ENCODE measurements at places on chromosomes 16 and 17.
A peak's percentile ranks its signal among the peaks of the same experiment; 100 is the strongest.

DNA sequence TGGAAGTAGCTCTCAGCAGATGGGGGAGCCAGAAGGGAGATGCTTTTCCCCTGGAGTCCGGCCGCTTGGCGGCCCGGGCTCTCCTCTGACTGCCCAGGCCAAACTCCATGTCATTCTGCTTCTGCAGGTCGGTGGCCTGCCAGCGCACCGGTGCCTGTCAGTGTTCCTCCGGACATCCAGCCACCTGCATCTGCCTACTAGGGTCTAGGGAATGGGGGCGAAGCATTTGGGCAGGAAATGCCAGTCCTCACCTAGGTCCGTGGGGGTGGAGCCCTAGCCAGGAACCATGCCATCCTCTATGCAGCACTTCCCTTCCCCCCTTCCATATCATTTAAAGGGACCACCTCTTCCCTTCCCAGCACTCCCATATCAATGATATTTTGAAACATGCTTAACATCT lies 34.2 kb downstream of the GJC1 start:
- no peak for DNase-seq

- no peak for DNase-seq
Measured at GRCh38 chr17:50884439-50885311, 18.5 kb upstream of the TOB1 start.

DNA sequence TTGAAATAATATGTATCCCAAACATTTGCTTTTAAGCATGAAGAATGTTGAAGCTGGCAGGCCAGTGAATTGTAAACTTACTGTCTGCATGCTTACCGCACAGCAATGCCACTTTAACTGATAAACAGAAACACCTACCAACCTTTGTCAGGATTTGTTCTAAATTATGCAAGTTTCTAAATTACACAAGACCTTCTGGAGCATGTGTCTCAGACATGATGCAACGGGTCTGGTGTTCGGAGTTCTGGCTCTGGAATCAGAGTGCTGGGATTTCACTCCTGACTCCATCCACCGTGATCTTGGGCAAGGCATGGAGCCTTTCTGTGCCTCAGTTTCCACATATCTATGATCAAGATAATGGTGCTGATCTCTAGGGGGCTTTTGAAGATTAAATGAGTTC lies 111.2 kb downstream of the CCT6B start:
- no peak for DNase-seq

GRCh38 chr16:56833243-56833970 lies 31.6 kb upstream of the SLC12A3 start:
- DNase-seq, result no peak

DNA sequence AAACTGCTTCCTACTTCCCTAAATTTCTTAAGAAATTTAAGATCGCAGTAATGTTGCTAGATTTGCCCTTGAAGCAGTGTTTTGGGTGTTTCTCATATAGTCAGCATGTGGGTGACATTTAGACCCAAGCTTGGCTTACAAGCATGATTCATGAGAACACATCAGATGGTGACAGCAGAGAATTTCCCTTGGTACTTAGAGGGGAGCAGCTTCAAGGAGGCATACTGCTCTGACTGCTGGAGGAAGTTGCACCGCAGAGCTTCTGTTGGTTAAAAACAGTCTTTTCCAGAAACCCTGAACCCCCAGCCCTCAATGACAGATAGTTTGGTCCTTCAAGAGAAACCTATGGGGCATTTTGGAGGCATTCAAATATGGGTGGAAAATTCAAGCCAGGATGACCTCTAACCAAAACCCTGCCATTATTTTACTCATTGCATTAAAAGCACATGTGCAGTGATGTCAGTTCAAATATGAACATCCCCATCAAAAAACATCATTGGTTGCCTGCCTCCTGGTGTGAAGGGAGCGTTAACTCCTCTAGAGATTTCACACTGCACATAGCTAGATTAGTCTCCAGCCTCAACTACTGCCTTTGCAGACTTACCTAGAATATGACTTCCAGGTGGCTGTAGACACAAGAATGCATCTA lies 201.5 kb upstream of the CACNG5 start:
- DNase-seq, result peak; percentile 78

- DNase-seq, result no peak
Measured at GRCh38 chr17:29167393-29168078, 12.7 kb downstream of the MYO18A start.

GRCh38 chr16:21101631-21102420 lies 48.8 kb downstream of the DNAH3 start:
- DNase-seq, result peak; percentile 4

- no peak for DNase-seq
Measured at GRCh38 chr17:2591040-2591640, 2.3 kb upstream of the PAFAH1B1 start.

GRCh38 chr17:73645050-73645871 lies 1.0 kb upstream of the SDK2 start:
- no peak for DNase-seq

DNA sequence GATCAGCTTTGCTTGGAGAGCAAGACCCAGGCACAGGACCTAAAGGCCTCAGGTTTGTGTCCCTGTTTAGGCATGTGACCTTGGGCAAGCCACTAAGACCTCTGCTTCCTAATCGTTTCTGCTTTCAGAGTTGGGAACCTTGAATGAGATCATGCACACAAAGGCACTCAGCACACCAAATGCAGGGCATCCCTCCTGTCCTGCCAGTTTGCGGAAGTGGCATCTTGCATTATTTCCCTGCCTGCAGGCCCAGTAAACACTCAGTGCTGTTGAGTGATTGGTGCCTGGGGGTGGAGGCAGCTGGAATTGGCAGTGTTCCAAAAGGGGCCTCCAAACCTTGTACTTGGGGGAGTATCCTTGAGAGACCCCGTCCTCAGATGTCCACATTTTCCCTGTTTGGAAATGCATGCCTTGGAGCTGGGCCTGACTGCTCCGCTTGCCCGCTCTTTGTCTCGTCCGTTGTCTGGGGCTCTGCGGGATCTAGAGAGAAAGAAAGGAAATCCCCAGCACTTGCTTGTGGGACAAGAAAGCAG lies 28.7 kb downstream of the MRM1 start:
- DNase-seq, result no peak

DNA sequence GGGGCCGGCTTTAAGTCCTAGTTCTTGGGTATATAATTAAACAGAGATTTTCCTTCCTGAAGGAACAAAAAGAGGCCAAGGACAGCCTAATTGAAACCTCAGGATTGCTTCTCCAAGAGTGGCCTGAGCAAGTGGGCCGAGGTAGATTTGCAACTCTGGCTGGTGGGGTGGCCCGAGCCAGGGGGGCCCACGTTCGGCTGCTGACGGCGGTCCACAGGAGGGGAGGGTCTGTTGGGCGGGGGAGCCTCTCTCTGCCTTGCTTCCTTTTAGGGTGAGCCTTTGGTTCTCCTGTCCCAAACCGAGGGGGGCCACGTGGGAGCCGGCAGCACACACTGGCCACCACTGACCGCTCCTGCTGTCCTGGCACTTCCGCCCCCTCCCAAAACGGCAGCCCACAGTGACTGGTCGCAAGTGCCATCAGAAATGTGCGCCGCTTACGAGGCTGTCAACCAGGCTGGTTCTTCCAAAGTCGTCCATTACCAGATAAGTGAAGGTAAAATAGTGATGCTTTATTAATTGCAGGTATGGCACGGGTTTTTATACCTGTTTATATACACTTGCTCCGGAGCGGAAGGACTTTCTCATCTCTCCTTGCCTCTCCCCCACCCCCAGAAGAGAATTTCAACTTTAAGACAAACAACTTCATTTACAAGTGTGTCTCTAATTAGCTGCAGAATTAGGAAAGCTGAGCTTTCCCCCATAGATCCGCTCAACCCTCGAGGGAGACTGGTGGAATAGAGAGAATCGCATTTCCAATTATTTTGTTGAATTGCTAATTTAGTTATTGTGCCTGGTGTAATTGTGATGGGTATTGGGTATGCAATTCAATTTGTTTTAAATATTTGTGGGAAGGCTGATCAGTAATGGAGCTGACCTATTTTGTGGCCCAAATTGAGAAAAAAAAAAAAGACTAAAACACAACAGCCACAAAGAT lies 117.8 kb downstream of the AATF start:
- no peak for DNase-seq

GRCh38 chr16:24573141-24573540 lies 33.8 kb downstream of the RBBP6 start:
- no peak for DNase-seq

- peak; percentile 74 for DNase-seq
Measured at GRCh38 chr17:81711814-81712467, at the start of gene SLC25A10. SLC25A10 (plus strand) TSS chr17:81712284; CDS start chr17:81712427, 143 bp downstream.

DNA sequence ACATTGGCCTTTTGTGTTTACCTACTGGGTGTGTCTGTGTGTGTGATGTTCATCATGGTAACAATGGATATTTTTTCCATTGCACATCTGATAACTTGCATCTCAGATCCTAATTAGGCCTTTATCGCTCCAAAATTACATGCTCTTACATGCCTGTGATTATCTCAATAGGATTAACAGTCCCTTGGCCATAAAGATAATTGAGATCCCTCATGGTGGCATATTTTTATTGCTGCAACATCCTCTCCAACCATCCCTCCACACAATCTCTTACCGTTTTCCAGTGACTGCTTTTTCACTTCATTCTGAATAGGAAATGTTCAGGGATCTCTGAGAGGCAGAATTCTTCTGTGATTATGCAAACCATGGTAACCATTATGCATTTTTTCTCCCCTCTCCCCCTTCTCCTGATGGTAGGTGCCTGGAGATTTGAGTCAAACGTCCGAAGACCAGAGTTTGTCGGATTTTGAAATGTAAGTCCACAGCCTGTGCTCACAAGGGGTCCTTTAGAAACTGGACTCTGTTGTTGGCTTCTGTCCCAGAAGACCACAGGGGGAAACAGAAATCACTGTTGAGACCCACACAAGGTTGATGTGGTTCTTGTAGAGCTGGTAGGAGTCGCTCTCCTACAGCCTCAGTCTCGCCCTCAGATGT lies 405.5 kb downstream of the CPPED1 start:
- DNase-seq, result no peak

- no peak for DNase-seq
Measured at GRCh38 chr16:886084-886543, 84.7 kb downstream of the LMF1 start.

- DNase-seq, result no peak
Measured at GRCh38 chr17:63477480-63478440, 899 bp downstream of the ACE start.

DNA sequence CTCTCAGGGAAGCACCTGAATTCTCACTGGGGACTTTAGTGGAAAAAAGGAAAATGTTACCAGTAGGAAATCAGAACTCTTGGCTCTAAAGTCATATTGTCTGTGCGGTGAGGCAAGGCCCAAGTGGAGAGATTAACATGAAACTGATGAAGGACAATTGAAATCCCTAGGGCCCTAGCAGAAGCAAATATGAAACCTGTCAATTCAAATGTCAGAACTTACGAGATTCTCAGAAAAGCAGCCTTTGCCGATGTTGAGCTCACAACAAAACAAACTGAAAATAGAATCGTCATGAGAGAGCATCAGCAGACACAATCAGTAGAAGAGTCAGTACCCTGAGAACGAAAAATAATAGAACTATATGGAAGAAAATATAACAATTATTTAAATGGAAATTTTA lies 108.8 kb downstream of the ELAC2 start:
- DNase-seq, result no peak

DNA sequence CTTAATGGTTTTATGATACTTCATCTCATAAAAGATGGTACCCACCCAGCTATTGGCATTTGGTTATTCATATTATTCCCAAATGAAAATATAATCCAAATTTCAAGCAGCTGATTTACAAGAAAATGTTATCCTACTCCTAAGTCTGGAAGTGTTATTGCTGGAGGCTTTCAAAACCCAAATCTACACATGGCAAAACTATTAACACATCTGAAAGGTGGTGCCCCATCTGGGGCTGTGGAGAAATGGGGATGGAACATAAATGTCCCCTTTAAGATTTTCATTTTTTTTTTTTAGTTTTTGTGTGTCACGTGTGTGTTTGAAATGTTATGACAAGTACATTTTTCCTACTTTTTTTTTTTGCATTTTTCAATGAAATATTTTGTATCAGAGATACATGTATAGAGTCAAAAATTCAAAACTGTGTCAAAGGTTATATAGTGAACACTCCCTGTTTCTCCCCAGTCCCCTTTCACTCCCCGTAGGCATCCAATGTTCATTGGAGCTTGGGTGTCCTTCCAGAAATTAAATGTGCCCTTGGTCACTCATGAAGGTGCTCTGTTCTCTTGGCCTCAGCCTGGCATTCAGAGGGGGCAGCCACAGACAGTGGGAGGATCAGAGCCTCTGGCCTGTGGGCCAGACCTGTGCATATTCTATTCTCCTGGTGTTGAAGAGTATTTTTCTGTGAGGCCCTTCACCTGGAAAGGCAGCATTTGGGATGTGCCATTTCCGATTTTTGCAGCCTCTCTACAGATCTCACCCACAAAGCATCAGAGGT lies 79.1 kb downstream of the CLEC16A start:
- DNase-seq, result no peak

DNA sequence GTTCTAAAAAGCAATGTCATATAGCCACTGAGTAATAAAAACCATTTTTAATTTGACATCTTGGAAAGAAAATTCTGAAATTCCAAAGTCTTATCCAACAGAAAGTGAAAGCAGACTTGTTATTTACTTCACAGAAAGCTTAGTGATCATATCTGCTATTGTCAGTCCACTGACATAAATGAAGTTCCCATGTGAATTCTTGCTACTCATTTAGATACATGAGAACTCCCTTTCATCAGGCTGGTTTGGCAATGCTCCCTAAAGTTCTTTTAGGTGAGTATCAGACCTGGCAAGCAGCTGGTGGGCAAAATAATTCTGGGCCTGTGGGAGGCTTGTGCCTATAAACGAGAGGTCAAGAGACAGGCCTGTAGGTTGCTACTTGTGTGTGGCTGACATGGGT lies 23.4 kb downstream of the NME2 start:
- no peak for DNase-seq

GRCh38 chr17:40253565-40253964 lies 34.1 kb upstream of the CDC6 start:
- DNase-seq, result no peak

GRCh38 chr16:23367988-23368387 lies 65.9 kb downstream of the SCNN1B start:
- no peak for DNase-seq

DNA sequence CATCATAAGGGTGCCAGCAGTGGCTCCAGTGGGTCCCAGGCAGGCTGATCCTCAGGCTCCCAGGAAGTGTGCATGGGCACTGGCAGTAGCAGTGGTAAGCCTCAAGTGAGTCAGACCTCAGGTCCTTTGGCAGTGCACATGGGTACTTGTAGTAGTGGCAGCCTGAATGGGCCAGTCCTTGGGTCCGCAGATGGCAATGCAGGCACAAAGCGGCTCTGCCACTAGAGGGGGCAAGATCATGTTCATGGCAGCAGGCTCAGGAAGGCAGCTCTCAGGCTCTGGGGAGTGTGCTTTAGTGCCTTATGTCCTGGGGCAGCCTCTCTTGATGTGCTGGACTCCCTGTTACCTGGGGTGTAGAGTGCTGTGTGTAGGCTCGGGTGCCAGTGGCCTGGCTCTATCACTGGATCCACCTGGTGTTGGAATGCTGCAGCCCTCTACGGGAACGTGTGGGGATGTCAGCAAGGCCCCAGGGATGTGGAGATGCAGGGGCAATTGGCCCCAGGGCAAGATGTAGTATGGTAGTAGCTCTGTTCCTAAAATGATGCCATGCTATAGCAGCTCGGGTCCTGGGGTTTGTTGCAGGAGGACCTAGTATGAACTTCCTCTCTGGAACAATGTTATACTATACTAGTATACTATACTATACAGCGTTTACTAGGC lies 11.0 kb downstream of the ACSM3 start:
- DNase-seq, result peak; percentile 49

- DNase-seq, result no peak
Measured at GRCh38 chr16:2260250-2260649, 7.7 kb downstream of the RNPS1 start.

GRCh38 chr17:17205368-17206123 lies 587 bp downstream of the PLD6 start:
- peak; percentile 42 for DNase-seq

- no peak for DNase-seq
Measured at GRCh38 chr17:56289321-56289720, 136.0 kb downstream of the ANKFN1 start.

GRCh38 chr16:66242672-66243071 lies 123.8 kb upstream of the CDH5 start:
- DNase-seq, result no peak

All from CD4-positive, alpha-beta T cell treated with Interleukin-4 for 4 hours (primary cell).